ENCODE measurements at places on chromosomes 1 and 21.
A peak's percentile ranks its signal among the peaks of the same experiment; 100 is the strongest.

GRCh38 chr1:164576291-164577271 is 17.6 kb downstream of the PBX1 start:
- peak; percentile 70 for DNase-seq

GRCh38 chr1:17333081-17333480 is 25.1 kb downstream of the PADI4 start:
- no peak for DNase-seq

- no peak for DNase-seq
Measured at GRCh38 chr1:6870086-6870485, 84.8 kb downstream of the CAMTA1 start.

DNA sequence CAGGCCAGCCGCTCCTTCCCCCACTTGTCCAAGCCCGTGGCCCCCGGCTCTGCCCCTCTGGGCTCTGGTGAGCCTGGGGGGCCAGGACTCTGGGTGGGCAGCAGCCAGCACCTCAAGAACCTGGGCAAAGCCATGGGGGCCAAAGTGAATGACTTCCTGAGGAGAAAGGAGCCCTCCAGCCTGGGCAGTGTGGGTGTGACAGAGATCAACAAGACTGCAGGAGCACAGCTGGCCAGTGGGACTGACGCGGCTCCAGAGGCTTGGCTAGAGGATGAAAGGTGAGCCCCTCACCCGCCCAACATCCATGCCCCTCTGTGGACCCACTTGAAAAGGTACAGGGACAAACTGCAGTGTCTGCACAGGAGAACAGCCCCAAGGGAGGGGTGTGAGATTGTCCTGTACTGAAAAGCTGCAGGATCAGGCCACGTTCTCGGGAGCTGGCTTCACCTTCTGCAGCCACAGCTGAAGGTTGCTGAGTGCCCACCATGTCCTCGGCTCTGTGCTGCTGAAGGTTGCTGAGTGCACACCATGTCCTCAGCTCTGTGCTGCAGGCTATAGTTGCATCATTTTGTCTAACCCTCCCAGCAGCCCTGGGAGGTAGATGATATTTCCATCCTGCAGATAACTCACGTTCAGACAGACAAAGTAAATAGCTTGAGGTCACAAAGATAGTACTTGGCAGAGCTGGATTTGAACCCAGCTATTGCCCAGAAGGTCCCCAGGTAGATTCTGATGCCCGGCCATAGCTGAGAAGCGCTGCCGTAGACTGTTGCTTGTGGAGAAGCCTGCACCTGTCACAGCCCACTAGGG is 618 bp downstream of the C1orf226 start:
- DNase-seq = no peak

DNA sequence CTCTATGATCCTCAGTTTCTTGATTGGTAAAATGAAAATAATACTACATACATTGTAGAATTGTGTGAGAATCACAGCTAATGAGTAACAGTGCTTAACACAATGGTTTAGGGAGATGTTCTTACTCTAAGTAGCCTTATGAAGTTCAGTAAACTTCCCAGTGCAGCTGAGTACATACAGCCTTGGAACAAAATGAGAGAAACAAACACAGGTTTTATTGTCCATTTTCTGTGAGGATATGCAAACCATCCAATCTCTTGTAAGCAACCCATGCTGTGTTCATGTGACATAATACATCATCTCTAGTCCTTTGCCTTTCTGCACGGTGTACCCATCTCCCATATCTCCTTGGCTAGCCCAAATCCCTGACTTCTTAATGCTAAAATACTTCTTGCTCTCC is 14.7 kb upstream of the STRIP1 start:
- no peak for DNase-seq

DNA sequence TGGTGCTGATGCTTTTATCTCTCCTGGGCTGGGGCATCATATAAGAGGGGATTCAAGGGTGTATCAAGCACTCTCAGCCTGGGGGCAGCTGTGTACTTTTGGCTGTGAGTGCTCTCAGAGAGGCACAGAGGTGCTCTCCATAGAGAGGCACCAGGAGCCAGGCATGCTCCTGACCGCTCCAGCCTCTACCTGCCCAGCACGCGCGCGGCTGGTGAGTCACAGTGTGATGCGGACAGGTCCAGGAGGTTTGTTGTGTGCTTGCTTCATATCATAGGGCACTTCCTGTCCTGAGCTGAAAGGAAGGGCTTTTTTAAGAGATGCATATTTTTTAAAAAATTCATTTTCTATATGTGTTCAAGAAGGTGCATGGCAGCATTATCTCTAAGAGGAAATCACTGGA is 93.6 kb upstream of the BCAR3 start:
- DNase-seq = no peak

GRCh38 chr1:118323246-118323645 is 138.2 kb upstream of the SPAG17 start:
- no peak for DNase-seq

DNA sequence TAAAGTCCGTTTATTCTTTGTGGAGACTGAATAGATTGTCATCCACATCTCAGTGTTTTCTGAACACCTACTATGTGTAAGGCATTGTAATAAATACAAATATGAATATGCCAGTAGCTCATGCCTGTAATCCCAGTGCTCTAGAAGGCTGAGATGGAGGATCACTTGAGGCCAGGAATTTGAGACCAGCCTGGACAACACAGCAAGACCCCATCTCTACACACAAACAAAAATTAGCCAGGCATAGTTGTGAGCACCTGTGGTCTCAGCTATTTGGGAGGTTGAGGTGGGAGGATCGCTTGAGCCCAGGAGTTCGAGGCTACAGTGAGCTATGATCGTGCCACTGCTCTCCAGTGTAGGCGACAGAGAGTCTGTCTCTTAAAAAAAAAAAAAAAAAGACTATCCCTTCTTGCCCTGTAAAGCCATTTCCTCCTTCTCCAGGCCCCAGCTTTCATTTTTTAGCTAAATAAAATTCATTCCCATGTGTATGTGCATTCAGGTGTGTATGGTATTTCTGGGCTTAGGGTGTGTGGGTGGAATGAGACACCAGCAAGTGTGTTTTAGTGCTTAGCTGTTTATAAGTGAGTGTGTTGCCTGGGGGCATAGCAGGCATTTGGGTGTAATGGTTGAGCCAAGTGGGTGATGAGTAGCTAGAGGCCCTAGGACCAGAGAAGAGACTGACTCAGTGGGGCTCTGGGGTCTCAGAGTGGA is 7.8 kb downstream of the CELSR2 start:
- DNase-seq = no peak

DNA sequence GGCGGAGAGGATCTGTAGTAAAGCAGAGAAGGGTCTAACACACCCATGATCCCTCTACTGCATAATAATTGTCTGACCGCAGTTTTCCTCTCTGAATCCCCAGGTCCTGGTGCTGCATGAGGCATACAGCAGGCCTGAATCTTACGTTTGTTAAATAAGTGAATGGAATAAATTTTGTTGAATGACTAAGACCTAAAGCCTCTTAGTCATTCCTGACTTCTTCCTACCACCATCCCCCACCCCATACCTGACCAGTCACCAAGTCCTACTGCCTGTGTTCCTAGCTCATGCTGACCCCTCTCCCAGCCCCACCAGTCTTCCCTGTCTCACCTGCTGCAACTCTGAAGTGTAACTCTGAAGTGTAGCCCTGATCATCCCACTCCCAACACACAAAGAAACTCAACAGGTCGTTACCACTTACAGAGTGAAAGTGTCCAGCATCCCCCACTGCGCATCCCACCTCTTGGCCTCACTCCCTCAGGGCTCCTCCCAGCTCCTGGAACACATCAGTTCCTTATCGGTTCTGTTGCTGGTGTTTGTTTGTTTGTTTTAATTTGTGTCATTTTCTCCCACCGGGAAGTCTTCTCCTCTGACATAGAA is 9.7 kb downstream of the GJA5 start:
- DNase-seq = no peak

Data from neural progenitor cell (in vitro differentiated cells).